ENCODE measurements at places on chromosomes 6 and 20.

DNA sequence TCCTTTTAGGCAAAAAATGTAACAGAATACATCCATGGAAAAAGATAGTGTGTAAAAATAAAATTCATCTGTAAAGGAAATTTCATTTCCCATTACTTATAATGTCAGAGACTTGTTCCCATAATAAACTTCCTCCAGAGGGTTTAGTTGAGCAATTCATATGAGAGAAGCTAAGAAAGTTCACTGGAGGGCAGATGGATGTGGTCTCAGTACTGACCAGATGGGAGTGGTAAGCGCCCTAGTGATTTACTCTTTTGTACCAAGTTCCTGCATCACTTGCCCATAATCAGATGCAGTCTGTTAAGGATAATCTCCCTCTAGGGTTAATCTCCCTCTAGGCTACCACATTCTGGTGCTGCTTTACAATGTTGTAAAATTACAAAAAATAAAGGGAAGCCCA, 61.7 kb downstream of the ESF1 start:
- DNase-seq, result no peak

GRCh38 chr6:105988812-105989577, 97.1 kb upstream of the PRDM1 start:
- DNase-seq, result no peak

DNA sequence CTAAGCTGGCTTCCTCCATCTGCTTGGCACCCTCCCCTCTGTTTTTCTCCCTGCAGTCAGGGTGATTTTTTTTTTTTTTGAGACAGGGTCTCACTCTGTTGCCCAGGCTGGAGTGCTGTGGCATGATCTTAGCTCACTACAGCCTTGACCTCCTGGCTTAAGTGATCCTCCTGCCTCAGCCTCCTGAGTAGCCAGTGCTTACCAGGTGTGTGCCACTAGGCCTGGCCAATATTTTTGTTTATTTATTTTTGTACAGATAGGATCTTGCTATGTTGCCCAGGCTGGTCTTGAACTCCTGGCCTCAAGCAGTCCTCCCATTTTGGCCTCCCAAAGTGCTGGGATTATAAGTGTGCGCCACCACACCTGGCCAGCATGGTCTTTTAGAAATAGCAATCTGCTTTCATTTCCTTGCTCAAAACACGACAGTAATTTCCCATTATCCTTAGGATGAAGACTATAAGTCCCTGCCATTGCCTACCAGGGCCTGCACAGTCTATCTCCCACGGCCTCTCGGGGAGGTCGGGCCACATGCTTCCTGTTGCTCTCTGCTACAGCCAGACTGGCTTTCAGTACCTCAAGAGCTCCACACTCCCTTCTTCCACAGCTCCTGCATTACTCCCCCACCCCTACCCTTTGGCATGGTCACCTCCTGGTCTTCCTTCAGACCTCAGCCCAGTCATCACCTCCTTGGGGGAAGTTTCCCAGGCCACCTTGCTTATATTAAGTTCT, 11.1 kb upstream of the CD164 start:
- no peak for DNase-seq

GRCh38 chr6:157274471-157275226, 48.7 kb downstream of the TMEM242 start:
- DNase-seq, result peak; percentile 60

DNA sequence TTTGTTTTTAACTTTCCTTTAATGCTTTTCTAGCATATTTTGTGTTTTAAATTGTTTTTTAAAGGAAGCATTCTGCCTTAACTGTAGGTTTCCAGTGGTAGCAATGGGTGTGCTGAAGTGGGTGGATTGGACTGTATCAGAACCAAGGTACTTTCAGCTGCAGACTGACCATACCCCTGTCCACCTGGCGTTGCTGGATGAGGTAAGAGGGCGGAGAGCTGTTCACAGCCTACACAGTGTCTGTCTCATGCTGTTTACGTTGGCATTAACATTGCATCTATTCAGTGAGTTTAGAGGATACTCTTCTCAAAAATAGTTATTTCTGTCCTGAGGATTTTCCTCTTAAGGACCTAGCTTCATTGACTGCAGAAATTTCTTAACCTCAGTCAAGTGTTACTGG, 11.9 kb downstream of the NELFCD start:
- no peak for DNase-seq

GRCh38 chr6:40015530-40015929, 81.3 kb upstream of the MOCS1 start:
- DNase-seq, result no peak

- no peak for DNase-seq
These were observed 67.0 kb downstream of the TMEM200A start for GRCh38 chr6:130432838-130433237.

DNA sequence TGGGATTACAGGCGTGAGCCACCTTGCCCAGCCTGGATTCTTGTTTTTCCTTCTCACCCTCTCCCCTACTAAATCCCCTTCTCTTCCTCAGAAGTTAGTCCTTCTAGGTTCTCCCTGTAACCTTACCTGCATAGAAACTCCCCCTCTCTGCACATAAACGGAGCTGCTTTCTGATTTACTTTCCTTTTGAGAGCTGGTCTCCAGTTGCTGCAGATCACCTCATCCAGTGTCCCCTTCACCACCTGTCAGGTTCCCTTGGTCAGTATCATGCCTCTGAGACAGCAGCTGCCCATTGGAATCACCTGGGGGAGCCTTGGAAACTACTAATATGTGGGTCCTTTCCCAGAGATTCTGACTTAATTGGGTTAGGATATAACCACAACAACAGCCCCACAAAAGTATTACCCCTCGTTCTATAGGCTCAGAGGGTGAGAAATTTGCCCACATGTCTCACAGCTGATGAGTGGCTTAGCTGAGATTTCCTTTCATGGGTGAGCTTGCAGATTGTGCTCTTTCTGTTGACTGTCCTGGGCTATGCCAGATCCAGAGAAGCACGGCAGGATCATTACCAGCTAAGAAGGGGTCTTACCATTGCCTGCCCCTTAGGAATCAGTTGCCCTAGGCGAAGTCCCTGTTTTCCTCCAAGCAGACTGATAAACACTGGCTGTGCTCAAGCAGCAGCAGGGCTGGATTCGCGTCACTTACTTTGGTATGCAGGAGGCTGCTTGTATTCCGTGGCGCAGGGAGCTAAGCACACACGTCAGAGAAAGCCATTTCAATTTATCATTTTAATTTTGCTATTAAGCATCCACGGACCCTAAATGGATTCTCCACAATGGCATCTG, 51.3 kb downstream of the AKAP12 start:
- no peak for DNase-seq

DNA sequence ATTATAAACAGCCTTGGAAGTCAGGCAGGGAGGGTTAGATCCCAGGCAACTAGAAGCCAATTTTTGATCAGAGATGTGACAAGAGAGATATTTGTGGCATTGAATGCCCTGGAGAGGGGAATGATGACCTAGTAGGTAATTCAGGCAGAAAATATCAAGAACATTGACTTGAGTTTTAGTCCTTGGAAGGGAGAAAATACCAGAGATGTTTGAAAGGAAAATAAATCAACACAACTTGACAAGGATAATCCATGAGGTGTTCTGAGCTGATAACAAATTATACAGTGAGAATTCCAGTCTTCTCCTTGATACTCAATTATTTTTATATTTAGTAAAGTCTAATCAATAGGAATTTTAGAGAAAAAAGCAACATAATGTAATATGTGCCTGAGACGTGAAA, 10.6 kb upstream of the MARCKS start:
- DNase-seq, result no peak

- no peak for DNase-seq
These were observed 50.9 kb downstream of the SNRNP48 start for GRCh38 chr6:7640607-7641577.

DNA sequence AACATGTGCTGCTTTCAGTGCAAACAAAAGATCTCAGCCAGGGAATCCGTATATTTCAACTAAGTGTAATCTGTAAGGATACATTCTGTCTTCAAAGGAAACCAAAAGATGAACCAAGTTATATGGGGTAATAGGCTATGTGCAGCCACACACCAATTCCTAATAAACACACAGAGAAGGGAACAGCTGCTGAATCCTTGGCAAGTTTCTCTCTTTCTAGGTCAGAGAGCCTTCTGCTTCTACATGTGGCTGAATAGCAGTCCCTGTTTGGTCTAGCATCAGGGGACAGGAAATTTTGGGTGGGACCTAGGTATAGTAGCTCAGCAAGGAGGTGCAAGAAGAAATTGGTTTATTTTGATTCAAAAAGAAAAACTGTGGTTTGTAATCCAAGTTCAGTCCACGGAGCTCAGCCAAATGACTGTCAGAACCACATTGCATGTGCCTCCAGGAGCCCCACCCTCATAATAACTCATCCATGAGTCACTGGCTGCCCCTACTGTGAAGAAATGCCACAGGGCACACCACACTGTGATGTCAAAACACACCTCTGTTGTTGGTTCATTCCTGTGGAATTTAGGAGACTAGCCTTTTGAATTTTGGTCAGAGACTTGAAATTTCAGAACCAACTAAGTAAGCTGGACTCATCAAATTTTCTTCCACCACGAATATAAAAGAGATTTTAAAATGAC, 21.1 kb downstream of the SPTLC3 start:
- DNase-seq, result no peak

GRCh38 chr6:34476921-34477320, 11.0 kb downstream of the PACSIN1 start:
- DNase-seq, result no peak

DNA sequence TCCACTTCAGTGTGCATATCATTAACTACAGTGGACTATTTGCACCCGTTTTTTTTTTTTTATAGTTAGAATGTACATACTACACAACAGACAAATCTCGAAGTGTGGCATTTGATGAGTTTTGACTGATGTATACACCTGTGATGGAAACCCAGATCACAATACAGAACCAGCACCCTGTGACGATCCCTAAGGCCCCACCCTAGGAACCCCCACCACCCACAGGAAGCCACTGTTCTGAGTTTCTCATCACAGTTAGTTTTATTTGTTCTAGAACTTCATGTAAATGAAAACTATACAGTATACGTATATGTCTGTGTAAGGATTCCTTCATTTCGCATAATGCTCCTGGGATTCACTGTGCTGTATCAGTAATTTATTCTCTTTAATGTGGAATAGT, 102.8 kb downstream of the IRF4 start:
- no peak for DNase-seq

DNA sequence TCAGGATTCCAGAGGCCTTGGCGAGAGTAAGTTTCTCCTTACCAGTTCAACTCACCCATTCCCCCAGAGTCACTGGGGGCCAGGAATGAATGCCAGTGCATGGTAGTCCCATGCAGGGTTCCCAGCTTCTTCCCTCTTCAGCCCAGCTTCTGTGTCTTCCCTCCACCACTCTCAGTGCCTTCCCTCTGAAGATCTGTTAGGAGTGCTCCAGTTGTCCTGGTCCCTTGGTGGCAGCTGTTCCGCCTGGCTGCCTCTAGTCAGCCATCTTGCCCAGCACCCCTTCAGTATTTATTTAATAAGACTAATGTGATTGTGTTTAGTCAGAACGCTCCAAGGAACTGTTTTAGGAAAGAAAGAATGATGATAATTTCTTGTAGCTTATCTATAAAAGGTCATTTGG, 23.1 kb downstream of the FIG4 start:
- no peak for DNase-seq

- DNase-seq, result no peak
These were observed 12.9 kb upstream of the DSP start for GRCh38 chr6:7528565-7528964.

DNA sequence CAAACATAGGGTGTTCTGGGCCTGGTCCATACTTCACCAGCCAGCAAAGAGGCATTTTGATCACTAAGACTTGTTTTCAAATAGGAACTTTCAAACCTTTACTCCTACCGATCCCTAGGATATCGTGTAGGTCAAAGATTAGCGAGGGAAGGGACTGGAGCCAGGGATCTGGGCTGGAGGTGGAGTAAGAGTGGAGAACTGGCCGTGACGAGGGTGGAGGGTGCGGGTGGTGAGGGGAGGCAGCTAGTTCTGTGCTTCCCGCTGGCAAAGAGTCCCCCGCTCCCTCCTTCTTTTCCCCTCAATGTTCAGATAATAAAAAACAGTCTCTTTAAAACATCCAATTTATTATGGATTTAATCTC, 189.2 kb downstream of the FOXC1 start:
- DNase-seq, result no peak

GRCh38 chr6:6916598-6916997, 191.2 kb upstream of the RREB1 start:
- no peak for DNase-seq

DNA sequence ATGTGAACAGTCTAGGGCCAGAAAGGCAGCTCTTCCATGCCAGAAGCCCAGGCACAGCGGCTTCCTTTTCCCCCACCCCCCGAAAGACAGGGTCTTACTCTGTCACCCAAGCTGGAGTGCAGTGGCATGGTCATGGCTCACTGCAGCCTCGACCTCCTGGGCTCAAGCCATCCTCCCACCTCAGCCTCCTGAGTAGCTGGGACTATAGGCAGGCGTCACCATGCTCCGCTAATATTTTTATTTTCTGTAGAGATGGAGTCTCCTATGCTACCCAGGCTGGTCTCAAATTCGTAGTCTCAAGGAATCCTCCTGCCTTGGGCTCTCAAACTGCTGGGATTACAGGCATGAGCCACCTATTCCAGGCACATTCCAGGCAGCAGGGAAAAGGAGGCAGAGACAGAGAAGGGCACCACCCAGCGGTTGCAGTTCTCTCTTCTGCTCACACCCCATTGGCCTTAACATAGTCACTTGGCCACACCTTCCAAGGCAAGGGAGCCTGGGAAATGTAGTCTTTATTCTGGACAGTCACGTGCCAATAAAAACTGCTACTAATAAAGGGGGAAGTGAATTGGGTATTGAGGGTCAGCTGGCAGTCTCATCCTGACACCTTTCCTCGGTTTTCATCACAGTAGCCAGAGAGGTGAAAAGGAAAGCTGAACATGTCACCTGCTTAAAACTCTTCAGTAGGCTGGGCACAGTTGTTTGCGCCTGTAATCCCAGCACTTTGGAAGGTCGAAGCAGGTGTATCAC, 205.9 kb downstream of the ZMYND8 start:
- peak; percentile 39 for DNase-seq

- DNase-seq, result no peak
These were observed 174.2 kb downstream of the TSHZ2 start for GRCh38 chr20:53146201-53146891.
